ENCODE measurements at places on chromosomes 2 and 18.

- no peak for DNase-seq
These were observed 173.8 kb downstream of the ICOS start for GRCh38 chr2:204110338-204110741.

DNA sequence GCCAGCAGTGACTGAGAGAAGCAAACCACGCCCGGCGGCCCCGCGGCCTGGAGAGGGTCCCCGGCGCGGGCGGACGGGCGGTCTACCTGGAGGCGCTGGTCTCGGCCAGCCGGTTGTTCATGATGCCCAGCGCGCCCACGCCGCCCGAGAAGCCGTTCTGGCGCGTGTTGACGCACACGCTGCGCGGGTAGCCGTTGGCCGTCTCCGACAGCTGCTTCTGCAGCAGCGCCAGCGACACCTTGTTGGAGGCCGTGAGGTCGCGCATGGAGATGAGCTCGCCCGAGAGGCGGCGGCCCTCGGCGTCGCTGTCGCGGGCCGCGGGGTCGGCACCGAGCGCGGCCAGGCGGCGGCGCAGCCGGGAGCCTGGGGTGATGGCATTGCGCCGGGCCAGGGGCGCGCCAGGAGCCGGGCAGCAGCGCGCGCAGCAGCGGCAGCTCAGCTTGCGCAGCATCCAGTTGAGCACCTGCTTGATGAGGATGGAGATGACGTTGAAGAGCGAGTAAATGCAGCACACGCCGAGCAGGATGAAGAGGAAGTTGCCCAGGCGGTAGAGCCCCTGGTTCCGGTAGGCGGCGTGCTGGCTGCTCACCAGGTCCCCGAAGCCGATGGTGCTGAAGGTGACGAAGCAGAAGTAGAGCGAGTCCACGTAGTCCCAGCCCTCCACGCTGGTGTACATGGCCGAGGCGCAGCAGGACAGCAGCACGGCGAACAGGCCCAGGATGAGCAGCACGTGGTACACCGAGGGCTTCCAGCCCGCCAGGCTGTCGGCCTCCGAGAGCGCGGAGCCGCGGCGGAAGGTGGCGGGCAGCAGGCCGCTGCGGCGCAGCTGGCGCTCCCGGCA, 118.1 kb downstream of the MSH2 start:
- DNase-seq: no peak

GRCh38 chr2:70828914-70829824, 6.4 kb downstream of the CD207 start:
- no peak for DNase-seq

DNA sequence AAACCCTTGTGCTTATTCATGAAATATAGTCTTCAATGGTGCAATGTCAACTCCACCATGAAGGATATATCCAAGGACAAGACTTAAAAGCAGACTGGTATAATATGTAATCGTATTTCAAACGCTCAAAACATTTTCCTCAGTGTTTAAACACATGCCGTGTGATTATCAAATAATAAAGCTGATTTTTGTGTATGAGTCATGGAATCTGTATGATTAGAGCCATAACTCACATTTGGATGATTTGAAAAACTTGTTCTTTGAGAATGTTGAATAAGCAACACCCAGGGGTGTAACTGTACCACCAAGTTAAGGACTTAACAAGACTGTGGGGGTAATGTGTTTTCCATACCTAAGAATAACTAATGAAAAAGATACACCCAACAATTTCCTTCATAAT, 215.3 kb downstream of the STK39 start:
- no peak for DNase-seq

DNA sequence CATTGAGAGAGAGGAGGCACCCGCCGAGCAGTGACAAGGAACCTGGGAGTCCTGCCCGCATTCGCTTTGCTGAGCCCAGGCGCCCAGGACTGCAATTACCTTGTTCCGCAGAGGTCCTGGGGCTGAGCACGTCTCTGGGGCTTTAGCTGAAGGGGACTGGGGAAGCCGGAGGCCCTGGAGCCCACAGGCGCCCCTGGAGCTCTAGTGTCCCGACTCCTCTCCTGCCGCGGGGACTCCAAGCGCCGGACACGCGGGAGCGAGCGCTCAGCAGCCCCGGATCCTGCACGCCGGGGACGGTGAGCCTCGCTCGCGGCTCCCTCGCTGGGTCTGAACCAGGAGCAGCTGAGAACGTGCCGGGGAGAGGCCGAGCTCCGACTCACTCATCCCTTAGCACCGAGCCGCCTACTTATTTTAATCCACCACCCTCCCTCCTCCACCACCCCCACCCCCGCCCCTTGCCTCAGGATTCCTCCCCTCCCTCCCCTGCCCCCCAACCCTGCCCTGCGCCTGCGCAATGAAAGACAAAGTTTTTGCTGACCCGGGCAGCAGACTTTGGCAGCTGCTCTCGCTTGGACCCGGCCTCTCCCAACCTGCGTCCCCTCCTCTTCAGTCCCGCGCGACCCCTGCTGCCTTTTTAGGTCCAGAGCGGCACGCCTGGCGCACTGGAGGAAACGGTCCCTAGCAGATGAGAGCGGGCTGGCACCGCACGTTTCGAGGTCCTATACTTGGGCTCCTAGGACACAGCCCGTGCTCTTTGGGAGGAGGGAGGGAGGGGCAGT, at the start of gene OSR1:
Gene OSR1, minus strand, starts transcription at position 382 of the 779 bp plus-strand sequence. CDS start 4,818 bp downstream, outside the sequence.
- no peak for DNase-seq

DNA sequence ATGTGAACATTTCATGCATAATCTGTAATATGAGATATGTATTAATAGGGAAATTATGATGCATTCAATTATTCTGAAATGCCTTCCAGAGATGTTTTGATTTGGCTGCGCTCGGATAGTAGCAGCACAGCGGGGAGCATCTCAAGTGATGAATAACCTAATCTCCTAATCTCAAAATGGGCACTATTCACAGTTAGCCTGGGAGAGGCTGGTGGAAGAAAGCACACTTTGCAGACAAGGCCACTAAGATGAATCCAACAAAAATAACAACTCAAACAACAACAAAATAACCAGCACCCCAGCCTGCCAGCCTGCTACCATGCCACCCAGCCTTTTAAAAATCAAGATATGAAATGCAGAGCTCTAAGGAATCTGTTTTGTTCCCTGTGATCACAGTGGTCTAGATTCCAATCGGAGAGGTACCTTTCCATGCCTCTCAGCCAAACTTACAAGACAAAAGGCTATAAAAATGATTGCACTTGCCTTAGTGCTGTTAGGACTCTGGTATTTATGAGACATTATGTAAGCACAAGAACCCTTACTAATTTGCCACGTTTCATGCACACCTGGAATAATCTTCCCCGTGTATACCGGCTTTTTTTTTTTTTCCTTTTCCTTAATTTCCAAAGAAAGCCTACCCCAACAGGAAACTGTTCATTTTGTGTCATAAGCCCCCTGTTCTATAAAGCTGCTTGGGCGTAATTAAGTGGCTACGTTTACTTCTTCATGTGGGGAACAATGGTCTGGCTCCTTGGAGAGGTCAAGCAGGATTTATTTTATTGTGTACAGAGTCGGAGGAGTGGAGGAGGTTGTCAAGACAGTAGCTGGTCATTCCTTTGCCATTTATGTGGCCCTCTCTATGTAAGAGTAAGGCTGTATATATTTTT, 526.9 kb upstream of the FANCL start:
- DNase-seq: no peak

GRCh38 chr2:174874085-174874484, 109.8 kb upstream of the CHRNA1 start:
- no peak for DNase-seq

- DNase-seq: no peak
These were observed 37.1 kb downstream of the SH2D6 start for GRCh38 chr2:85455552-85456090.

- no peak for DNase-seq
These were observed 286.8 kb downstream of the ARL6IP6 start for GRCh38 chr2:153005071-153005730.

GRCh38 chr18:28390022-28390421, 213.1 kb upstream of the CDH2 start:
- no peak for DNase-seq

DNA sequence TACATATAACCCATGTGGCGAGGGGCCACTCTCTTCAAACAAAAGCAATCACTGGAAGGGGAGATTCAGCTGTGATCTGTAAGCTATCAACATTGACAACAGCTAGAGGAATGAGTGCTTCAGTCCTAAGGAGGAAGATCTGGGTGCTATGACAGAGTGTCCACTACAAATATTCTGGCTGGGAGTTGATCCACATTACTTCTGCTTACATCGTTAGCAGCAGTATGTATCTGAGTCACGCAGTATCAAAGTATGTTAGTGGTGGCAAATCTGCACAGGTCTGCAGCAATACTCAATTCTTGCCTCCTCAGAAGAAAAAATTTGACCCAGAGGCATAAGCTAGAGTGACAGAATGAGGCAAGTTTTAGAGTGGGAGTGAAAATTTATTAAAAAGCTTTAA, 267.0 kb downstream of the PTH2R start:
- no peak for DNase-seq

- DNase-seq: peak; percentile 11
These were observed 113.4 kb downstream of the MC4R start for GRCh38 chr18:60259052-60259681.

- no peak for DNase-seq
These were observed 181.3 kb downstream of the MBD5 start for GRCh38 chr2:148202237-148202636.

GRCh38 chr2:213089438-213089837, 62.0 kb downstream of the IKZF2 start:
- no peak for DNase-seq

GRCh38 chr2:205808486-205809121, 126.3 kb downstream of the NRP2 start:
- DNase-seq: peak; percentile 53

- DNase-seq: peak; percentile 45
These were observed 269.7 kb upstream of the SLC8A1 start for GRCh38 chr2:40721595-40721994.
